ENCODE measurements at places on chromosomes 3 and 15.

- no peak for DNase-seq
Measured at GRCh38 chr3:183764847-183765731, 60.3 kb downstream of the MAP6D1 start.

DNA sequence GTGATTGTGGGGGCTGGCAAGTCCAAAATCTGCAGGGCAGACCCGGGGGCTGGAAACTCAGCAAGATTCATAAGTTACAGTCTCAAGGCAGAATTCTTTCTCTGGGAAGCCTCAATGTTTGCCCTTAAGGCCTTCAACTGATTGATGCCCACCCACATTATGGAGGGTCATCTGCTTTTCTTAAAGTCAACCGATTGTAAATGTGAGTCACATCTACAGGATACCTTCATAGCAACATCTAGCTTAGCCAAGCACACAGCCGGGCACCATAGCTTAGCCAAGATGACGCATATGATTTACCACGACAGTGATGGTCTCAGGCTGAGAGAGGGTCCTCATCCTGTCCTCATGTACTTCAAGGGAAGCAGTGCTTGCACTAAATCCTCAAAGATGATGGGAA lies 43.5 kb downstream of the IDH2 start:
- DNase-seq: peak; percentile 35

- peak; percentile 80 for DNase-seq
Measured at GRCh38 chr3:72123908-72124441, 339.0 kb upstream of the PROK2 start.

- no peak for DNase-seq
Measured at GRCh38 chr3:173583496-173583895, 186.0 kb downstream of the NLGN1 start.

DNA sequence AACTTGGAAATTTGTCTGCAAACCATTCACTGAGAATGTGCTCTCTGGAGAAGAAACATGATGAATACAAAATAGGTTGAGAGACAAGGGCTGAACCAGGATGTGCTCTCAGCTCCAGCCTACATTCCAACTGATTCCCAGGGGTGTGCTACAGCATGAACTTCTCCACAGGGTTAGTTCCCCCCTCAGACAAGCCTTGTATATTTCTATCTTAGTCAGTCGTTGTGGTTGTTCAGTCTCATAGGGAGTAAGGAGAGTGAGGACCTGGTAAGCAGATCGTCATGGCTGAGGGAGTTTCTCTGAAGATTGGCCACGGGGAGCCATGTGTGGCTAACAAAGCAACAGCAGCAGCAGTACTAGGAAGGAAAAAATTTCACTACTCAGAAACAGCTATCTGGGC lies 919.7 kb upstream of the CADM2 start:
- no peak for DNase-seq

DNA sequence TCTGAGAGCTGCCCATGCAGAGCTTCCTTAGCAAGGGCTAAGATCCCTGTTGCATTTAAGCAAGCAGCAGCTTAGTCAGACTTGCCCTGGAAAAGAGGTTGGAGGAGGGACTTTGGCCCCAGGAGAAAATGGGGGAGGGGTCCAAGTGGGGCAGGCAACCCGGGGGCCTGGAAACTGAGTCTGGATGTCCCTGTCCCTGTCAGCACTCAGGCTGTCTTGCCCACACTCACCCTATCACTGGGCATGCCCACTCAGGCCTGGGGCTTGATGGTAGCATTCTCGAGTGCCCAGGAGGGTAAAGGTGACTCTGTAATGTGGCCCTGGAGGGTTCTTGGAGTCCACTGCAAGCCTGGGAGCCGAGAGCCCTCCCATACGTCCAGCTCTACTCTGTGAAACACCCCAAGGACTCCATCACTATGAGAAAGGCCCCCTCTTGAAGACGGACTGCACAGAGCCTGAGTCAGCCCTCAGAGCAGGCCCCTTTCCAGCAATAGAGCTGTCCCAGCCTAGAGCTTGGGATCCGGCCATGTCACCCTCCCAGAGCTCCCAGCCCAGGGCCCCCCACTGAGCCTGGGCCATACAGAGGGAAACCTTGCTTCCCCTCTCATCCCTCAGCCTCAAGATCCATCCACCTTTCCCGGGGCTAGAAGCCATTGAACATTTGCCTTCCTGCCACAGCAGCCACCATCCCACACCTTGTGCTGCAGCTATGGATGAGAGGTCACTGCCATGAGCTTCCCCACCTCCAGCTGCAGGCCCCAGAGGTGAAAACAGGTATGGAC lies 13.4 kb downstream of the MYL3 start:
- DNase-seq: no peak

GRCh38 chr15:63166219-63166618 lies 8.9 kb upstream of the RPS27L start:
- peak; percentile 26 for DNase-seq

GRCh38 chr3:46209746-46210470 lies 1.8 kb upstream of the CCR1 start:
- no peak for DNase-seq

DNA sequence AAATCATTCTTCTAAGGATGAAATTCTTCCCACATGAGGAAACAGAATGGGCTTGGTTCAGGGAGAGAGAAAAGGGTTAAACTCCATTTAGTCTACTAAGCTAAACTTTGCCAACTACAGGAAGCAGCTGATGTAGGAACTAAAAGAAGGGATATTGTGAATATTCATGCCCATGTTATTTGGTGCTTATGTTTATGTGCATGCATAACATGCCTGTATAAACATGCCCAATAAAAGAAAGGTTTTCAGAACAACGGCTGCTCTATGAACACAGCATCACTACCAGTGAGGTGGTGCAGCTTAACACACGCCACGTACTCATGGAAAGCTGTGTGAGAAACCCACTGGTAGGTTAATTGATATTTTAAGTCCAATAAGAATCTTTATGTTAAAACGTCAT lies 59.4 kb upstream of the VGLL4 start:
- no peak for DNase-seq

GRCh38 chr3:22928216-22929110 lies 274.7 kb upstream of the UBE2E2 start:
- DNase-seq: no peak

DNA sequence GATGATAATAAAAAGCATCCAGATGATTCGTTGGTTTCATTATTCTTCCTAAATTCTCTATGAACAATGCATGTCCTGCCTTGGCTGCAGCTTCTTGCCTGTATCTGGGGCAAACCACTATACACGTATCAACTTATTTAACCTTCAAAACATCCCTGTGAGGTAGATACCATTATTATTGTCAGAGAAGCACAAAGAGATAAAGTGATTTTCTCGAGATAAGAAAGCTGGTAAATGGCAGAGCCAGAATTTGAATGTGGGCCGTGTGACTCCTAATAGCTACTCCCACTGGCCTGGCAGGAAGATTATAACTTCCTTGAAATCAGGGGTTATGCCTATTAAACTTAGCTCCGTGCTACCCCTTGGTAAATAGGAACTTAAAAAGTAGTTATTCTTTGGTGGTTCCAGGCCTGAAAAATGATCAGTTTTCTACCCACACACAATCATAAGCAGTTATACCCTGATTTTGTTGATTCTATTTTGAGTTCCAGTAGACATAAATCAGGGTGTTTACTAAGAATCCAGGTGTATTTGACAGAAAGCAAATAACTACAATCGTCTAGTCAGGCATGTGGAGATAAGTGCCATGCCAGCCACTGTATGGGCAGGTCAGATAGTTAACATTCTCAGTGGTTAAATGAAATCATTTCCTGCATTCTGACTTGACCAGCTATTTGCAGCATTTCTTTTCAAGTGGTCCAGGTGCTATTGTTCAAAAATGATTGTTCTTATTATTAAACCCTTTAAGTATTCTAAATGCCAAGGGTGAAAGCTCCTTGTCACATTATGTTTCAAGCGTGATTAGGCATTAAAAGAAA lies 99.2 kb upstream of the LRRN1 start:
- no peak for DNase-seq

DNA sequence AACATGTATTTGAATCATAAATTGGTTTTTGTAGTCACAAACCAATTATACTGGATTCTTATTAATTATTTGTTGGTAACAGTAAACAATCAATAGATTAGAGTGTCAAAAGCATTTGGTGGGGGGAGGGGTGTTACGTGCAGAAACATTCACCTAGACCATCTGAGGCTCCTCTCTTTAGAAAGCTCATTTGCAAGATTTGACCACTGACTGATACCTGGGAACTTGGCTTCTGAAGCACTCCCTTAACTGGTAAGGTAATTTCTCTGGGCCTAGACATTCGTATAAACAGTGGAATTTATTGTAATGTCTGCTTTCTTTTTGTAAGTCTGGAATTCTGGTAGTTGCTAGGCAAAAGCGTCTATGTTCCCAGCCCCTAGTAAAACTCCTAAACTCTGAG lies 243.8 kb upstream of the GBE1 start:
- no peak for DNase-seq

- no peak for DNase-seq
Measured at GRCh38 chr3:186095561-186096081, 13.3 kb downstream of the ETV5 start.

DNA sequence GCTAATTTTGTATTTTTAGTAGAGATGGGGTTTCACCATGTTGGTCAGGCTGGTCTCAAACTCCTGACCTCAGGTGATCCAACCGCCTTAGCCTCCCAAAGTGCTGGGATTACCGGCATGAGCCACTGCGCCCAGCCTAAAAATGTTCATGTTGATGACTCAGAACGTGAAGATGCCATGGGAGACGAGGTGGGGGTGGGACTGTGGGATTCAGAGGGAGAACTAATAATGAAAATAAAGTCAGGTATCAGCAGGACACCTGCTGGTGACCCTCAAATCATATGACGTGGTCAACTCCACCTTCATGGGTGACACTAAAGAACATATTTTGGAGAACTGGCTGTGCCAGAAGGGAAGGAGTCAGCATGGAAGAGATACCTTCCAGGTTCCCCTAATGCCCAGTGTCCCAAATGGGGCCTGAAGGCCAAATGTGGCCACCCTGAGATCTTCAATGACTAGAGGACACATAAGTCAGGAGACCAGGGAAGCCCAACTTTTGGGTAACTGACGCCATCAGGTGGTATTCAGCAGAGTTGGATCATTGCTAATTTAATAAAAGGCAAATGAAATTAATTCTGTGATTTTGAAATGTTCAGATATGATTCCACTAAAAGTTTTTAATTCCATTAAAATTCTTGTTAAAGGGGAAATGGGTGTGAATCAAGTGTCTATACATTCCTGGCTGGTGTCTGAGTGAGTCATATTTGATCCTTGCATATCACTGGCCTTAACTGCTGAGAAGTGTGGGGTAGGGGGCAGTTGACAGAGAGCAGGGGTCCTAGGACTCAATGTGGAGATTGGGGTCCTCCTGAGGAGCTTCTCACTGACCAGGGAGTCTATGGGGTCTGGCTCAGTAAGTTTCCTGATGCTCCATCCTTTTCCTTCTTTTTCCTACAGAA lies 88.6 kb upstream of the GSK3B start:
- DNase-seq: peak; percentile 43

- no peak for DNase-seq
Measured at GRCh38 chr3:195043607-195044339, 227.2 kb downstream of the XXYLT1 start.

- no peak for DNase-seq
Measured at GRCh38 chr3:60047426-60048200, 997.8 kb upstream of the CFAP20DC start.

- no peak for DNase-seq
Measured at GRCh38 chr3:129651435-129652202, 45.1 kb upstream of the PLXND1 start.

GRCh38 chr15:41606997-41607396 lies 48.0 kb downstream of the TYRO3 start:
- no peak for DNase-seq

DNA sequence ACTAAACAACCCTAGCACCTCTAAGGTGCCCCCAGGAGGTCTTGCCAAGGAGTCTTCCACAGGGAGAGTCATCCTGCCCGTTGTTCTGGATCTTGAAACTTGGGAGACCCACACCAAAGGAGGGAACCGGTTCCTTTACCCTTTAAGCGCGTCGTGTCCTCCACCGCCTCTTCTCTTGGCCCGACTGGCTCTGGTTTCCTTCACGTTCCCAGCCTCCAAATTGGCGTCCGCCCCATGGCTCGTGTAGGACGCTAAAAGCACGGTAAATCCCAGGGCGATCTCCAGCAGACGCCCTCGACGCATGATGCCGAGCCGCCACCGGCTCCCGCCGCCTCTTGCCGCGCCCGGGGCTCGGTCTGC lies 1.1 kb downstream of the FBN1 start:
- DNase-seq: no peak

DNA sequence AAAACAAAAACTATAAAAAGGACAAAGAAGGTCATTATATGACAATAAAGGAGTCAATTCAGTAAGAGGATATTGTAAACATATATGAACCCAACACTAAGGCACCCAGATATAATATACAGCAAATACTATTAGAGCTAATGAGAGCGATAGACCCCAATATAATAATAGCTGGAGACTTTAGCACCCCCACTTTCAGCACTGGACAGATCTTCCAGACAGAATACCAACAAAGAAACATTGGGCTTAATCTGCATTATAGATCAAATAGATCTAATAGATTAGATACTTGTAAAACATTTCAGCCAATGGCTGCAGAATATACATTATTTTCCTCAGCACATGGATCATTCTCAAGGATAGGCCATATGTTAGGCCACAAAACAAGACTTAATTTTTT lies 53.4 kb downstream of the NUDT16 start:
- DNase-seq: no peak

DNA sequence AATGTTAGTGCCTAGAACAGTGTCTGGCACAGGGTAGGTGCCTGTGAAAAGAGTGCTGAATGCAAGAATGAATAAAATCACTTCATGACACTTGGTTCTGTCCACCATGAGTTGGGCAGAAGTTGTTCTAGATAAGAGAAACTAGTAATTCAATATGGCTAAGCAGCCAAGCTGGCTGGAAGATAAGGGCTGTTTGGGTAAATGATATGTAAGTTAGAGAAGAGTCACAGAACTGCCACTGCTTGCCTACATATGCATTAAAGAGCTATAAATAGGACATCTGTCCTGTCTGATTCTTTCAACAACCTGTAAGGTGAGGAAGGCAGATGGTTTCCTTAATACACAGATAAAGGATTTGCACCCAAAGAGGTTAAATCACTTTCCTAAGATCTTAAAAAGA lies 13.1 kb downstream of the MTMR10 start:
- no peak for DNase-seq

- no peak for DNase-seq
Measured at GRCh38 chr3:151789853-151790463, 24.0 kb upstream of the AADAC start.

- DNase-seq: no peak
Measured at GRCh38 chr3:103919327-103919726, 1447.4 kb upstream of the ALCAM start.

DNA sequence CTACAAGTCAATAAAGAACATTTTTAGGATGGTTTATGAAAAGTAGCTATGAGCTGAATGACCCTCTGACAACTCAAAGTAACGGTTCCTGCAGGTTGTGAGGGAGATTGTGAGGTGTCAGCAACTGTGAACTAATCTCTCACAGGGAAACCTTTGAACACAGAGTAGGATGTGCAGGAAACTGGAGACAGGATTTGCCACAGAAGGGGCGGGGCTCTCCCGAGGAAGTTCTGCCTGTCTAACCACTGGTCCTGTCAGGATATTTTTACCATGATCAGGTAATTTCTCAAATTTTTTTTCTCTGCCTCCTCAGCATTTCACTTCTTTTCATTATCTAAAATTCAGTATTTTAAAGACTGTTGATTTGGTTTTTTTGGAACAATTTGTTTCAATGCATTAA lies 33.3 kb downstream of the LEO1 start:
- DNase-seq: no peak

Data from GM12865 (cell line).